ENCODE measurements at places on chromosomes 6 and 20. TPM values are rescaled to one million over a fixed set of nuclear protein-coding genes. Genes with fewer than 3 reads are reported as not detected.

DNA sequence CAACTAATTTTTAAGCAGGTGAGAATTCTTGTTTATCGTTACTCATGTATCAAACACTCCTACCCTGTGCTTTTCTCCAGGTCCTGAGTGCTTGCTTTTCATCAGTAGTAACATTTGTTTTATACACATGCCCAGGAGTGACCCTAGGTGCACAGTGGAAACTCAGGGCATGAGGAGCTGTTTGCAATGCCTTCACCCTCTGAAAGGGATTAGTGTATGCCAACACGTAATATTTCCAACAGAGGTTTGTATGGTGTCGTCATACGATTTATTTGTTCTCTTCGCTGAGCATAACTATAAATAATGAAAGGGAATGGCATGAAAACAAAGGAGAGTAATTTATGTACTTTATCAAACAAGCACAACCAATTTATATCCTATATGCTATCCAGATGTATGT lies 537.4 kb upstream of the MMS22L start:
- no peaks in the 10 kb centered on the region for H3K4me1 ChIP-seq
- H3K4me3 ChIP-seq: no peak overlapping the region
- no peak overlapping the region for H3K27ac ChIP-seq
- H3K27me3 ChIP-seq: no peaks in the 10 kb centered on the region
- no peak for DNase-seq

DNA sequence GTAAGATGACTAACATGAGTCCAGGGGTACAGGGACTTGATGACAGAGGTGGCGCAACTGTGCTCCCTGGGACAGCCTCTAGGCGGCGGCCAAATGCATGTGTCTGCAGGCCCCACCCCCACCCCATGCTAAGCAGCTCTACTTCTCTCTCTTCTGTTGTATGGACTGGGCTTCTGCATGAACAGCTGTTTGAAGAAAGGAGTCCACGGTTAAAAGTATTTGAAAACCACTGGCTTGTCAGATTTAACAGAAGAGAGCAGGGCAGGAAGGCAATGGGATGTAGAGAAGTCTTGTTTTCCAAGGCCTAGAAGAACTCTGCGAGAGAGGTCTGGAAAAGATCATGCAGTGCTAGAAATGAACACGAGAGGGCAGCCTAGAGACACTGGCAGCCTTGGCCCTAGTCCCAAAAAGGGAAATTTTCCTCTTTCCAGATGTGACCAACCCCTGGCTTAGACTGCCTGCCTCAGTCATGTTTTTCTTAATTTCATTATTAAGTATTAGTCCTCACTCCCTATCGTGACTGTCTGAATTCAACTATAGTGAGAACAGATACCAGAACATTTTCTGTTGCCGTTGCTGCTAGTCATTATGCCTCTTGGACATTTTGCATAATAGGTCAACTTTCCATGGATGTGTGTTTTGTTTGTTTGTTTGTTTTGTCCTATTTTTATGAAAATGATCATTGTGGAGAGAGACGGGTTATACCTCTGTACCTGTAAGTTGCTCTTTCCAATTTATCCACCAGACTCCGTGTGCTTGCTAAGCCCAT lies 265.0 kb downstream of the ADGRG6 start:
- H3K36me3 ChIP-seq: no peaks in the 10 kb centered on the region
- no peaks in the 10 kb centered on the region for H3K4me1 ChIP-seq
- no peaks in the 10 kb centered on the region for H3K27me3 ChIP-seq
- H3K4me3 ChIP-seq: no peak overlapping the region
- no peak for DNase-seq

DNA sequence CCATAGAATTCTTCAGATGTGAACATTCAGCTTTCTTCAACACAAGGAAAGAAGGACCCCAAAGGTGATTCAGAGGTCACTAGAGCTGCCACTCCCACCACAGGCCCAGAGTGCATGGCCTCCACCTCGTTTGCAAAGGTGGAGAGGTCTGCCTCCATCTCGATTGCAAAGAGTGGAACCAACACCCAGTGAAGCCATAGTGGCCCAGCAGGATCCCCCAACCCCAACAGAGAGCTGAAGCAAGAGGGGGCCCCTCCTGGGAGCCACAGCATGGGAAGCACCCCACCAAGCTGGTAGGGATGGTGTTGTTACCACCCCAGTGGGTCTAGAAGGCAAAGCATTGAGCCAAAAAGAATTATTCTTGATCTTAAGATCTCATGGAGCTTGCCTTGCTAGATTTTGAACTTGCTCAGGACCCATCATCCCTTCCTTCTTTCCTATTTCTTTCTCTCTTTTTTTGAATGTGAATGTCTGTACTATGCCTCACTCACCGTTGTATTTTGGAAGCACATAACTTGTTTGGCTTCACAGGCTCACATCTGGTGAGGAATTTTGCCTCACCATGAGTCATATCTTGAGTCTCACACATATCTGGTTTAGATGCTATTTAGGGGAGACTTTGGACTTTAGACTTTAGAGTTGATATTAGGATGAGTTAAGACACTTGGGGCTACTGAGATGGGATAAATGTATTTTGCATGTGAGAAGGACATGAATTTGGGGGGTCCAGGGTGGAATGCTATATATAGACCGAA lies 119.2 kb downstream of the ANKRD60 start:
- no peaks in the 10 kb centered on the region for H3K36me3 ChIP-seq
- DNase-seq: no peak
- H3K27me3 ChIP-seq: no peaks in the 10 kb centered on the region
- no peaks in the 10 kb centered on the region for H3K4me1 ChIP-seq
- no peak overlapping the region for H3K4me3 ChIP-seq

- no peaks in the 10 kb centered on the region for H3K27me3 ChIP-seq
- peaks cover 7% of the 10 kb centered on the region for H3K4me1 ChIP-seq
- no peaks in the 10 kb centered on the region for H3K36me3 ChIP-seq
- no peak overlapping the region for H3K4me3 ChIP-seq
Measured at GRCh38 chr20:17816804-17817587, 117.2 kb downstream of the BANF2 start.

GRCh38 chr6:145731447-145731846 lies 3.9 kb downstream of the EPM2A start:
- H3K4me3 ChIP-seq: no peak overlapping the region
- no peaks in the 10 kb centered on the region for H3K27me3 ChIP-seq
- peaks cover 11% of the 10 kb centered on the region for H3K4me1 ChIP-seq
- no peak for DNase-seq

- H3K36me3 ChIP-seq: no peaks in the 10 kb centered on the region
- H3K27ac ChIP-seq: no peak overlapping the region
- no peaks in the 10 kb centered on the region for H3K27me3 ChIP-seq
- no peak overlapping the region for H3K4me3 ChIP-seq
- no peaks in the 10 kb centered on the region for H3K4me1 ChIP-seq
- no peak for DNase-seq
Measured at GRCh38 chr6:82397962-82398692, 34.5 kb downstream of the TPBG start.

GRCh38 chr20:56945057-56945456 lies 316.0 kb downstream of the TFAP2C start:
- H3K27me3 ChIP-seq: no peaks in the 10 kb centered on the region
- no peaks in the 10 kb centered on the region for H3K36me3 ChIP-seq

DNA sequence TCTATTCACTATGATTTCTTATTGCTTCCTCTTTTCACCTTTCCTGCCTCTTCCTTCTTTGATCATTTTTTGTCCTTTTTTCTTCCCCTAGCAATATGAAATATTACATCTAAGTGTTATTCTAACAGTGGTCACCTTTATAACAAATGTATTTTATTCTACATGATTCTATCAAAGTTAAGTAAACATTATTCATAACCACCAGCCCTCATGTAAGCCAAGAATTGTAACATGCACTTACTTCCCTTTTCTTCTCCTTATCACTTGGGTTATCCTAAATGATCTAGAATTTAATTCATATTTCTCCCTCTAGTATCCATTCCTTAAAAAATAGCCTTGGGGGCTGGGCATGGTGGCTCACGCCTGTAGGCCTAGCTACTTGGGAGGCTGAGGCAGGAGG lies 88.3 kb upstream of the SLC22A23 start:
- no peak for DNase-seq
- H3K4me3 ChIP-seq: no peak overlapping the region
- no peaks in the 10 kb centered on the region for H3K27me3 ChIP-seq
- H3K27ac ChIP-seq: no peak overlapping the region
- no peaks in the 10 kb centered on the region for H3K4me1 ChIP-seq
- H3K36me3 ChIP-seq: no peaks in the 10 kb centered on the region

DNA sequence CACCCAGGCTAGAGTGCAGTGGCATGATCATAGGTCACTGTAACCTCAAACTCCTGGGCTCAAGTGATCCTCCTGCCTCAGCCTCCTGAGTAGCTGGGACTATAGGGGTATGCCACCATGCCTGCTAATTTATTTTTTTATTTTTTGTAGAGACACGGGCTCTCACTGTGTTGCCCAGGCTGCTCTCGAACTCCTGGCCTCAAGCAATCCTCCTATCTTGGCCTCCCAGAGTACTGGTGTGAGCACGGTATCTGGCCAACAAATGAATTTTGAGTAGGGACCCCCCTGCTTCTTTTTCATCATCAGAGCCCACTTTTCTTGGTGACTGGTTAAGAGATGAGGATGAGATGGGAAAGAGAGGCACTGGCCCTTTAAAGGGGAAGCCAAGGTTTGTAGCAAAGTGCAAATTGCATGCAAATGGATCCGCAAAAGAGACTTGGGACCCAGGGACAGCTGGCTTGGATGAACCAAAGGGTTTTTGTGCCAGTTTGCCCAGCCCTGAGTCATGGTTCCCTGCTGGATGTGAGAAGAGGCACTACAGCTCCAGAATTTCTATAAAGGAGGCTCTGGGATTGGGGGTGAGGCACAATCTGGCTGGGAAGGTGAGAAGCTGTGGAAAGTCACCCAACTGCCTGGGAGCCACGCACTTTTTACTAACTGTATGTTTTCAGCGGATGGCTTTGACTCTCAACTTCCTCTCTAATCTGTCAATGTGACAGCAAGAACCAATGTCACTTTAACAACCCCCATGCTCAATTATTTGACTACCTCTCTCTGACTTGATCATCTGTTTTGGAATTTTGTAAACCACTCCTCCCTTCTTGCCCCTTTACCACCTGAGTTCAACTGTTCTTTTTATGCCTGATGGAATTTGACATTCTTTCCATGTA lies 58.7 kb upstream of the RNF24 start:
- DNase-seq: no peak
- H3K27me3 ChIP-seq: no peaks in the 10 kb centered on the region
- no peaks in the 10 kb centered on the region for H3K36me3 ChIP-seq
- no peak overlapping the region for H3K27ac ChIP-seq

- H3K36me3 ChIP-seq: peaks cover 30% of the 10 kb centered on the region
- no peaks in the 10 kb centered on the region for H3K27me3 ChIP-seq
- no peak for DNase-seq
- H3K4me1 ChIP-seq: no peaks in the 10 kb centered on the region
- H3K27ac ChIP-seq: no peak overlapping the region
- no peak overlapping the region for H3K4me3 ChIP-seq
Measured at GRCh38 chr6:159677506-159678165, 15.4 kb downstream of the SOD2 start.

DNA sequence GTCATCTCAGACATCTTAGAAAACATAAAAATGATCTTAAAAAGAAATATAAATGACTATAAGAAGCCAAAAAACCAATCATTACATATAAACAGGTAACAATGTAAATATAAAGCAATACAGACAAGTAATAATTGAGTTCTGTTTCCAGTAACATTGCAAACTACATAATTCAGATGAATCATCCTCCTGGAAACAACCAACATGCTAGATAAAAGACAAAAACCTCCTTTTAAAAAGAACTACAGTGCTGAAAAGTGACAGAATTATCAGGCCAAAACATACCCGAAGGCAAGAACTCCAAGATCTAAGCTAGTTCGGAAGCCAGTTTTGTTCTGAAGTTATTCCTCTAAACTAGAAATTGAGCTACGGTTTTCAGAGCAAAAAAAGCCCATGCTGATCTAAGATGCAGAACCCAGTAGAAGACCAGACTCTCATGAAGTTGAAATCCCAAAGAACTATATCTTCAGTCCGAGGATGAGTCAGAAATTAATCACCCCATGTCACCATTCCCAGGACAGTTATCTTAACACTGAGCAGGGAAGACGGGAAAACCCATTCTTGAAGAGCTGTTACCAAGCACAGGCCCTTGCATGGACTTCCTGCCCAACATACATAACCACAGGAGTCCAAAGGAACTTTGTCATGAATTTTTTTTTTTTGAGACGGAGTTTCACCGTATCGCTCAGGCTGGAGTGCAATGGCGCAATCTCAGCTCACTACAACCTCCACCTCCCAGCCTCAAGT lies 9.8 kb downstream of the PGM3 start:
- H3K4me3 ChIP-seq: no peak overlapping the region
- H3K36me3 ChIP-seq: peaks cover 18% of the 10 kb centered on the region
- H3K27ac ChIP-seq: no peak overlapping the region
- H3K27me3 ChIP-seq: no peaks in the 10 kb centered on the region
- DNase-seq: no peak
- H3K4me1 ChIP-seq: no peaks in the 10 kb centered on the region

DNA sequence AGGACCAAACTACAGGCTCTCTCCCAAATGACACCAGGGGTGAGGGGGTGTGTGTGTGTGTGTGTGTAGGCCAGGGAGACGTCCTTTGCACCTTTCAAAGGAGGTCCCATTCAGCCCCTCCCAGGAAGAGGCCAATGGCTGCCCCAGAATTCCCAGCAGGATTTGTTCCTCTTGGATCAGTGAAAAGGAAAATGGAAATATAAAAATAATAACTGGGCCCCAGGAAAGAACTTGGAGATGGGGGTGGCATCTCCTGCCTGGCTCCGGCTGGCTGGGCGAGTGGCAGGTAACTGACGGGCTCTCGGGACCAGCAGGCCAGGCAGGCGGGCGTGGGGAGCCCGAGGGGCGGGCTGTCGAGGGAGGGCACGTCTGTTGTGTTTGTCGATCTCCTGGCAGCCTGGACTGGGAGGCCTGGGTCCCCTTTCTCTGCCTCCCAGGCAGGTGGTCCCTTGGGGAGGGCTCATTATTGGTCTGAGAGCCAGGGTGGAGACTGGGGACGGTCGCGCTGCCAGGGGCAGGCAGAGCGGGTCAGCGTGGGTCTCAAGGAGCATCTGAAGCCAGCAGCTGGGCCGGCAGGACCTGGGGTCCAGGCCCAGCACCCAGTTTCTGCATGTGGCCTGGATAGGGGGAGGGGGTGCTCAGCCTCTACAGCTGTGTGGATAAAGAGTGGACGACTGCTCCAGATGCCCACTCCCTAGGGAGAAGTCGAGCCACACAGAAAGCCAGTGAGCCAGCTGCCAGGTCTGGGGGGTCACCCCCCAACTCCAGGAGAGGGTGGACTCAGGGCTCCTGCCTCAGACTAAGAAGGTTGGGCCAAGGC lies 3.1 kb downstream of the NOL4L start:
- no peak overlapping the region for H3K27ac ChIP-seq
- no peaks in the 10 kb centered on the region for H3K27me3 ChIP-seq
- H3K4me3 ChIP-seq: no peak overlapping the region
- DNase-seq: no peak
- H3K4me1 ChIP-seq: no peaks in the 10 kb centered on the region

Gene C6orf52
- polyA plus RNA-seq: 0.80 TPM

Gene AGPAT4
- 1.6 TPM for polyA plus RNA-seq

Gene ZFP57
- not detected for polyA plus RNA-seq

Gene HLA-DMB
- polyA plus RNA-seq: 2.7 TPM

Gene HTR1E
- polyA plus RNA-seq: not detected

Gene HDGFL1
- polyA plus RNA-seq: not detected

Gene KIF25
- 0.35 TPM for polyA plus RNA-seq

Gene RIOK1
- 11.0 TPM for polyA plus RNA-seq
